AG08395 (cell line): ENCODE measurements at places on chromosomes 1 and 21.

GRCh38 chr21:44893278-44893556, 19.7 kb upstream of the PTTG1IP start:
- DNase-seq: no peak

DNA sequence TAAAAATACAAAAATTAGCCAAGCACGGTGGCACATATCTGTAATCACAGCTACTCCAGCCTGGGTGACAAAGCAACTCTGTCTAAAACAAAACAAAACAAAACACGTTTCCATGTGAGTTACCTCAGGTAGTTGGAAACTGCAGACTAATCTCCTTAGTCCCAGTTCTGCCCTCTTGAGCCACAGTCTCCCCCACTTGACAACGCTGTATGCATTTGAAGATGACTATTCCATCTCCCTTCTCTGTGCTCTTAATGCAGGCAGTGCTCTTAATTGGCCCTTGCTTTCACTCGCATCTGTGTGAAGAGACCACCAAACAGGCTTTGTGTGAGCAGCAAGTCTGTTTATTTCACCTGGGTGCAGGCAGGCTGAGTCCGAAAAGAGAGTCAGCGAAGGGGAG, 19.6 kb upstream of the DHCR24 start:
- no peak for DNase-seq

GRCh38 chr1:153355445-153356071, 2.1 kb upstream of the S100A9 start:
- peak; percentile 54 for DNase-seq

GRCh38 chr1:180633057-180634056, 1.5 kb downstream of the XPR1 start:
- DNase-seq: peak; percentile 20

GRCh38 chr1:36134505-36135329, 9.7 kb upstream of the COL8A2 start:
- peak; percentile 67 for DNase-seq

DNA sequence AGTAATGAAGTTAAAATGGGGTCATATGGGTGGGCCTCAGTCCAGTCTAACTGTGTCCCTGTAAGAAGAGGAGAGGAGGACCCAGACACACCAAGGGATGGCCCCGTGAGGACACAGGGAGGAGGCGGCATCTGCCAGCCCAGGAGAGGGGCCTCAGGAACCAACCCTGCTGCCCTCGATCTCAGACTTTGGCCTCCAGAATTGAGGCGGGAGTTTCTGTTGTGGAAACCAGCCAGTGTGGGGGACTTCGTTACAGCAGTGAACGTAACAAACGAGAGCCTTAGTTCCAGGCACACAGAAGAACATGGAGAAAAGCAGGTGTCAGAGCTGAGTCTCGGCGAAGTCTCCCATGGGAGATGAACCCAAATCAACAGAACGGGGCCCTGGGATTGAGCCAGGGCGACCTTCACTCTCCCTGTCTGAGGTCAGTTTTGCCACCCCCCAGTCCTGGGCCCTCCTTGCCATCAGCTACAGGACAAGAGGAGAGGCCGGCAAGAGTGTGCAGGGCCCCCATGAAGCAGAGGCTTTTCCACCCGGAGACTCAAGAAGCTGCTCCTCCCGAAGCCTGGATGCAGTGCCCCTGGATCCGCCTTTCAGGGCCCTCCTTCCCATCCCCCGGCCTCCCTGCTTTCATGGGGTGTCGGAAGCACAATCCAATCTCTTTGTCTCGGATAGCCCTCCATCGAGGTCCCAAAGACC, 36.6 kb downstream of the TFF3 start:
- DNase-seq: no peak

DNA sequence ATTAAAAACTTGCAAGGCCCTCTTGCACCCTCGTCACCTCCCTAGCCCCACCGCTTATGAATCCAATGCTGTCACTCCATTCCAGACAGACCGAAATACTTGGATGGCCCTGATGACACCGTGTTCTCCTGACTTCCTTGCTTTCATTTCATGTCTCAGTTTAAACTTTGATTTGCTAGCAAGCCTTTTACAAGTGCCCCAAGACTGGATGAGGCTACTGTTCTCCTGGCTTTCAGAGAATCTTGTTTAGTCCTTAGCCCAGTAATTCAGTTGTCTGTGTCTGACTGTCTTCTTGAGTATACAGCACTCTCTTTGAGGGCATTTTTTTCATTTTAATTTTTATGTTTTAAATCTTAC, 824 bp upstream of the IFI44L start:
- peak; percentile 8 for DNase-seq

GRCh38 chr21:37357691-37358090, 8.9 kb upstream of the DYRK1A start:
- DNase-seq: no peak

DNA sequence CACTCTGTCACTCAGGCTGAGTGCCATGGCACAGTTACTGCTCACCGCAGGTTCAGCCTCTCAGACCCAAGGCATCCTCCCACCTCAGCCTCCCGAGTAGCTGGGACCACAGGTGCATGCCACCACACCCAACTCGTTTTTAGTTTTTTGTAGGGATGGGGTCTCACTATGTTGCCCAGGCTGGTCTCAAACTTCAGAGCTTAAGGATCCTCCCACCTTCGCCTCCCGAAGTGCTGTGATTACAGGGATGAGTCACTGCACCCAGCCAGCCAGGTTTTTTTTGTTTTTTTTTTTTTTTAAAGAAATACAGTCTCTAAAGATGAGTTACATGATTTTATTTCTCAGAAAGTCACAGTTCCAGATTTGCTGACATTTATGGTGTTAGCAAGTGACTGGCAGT, 29.0 kb downstream of the BACE2 start:
- DNase-seq: no peak

GRCh38 chr1:66542811-66543767, 9.1 kb downstream of the SGIP1 start:
- peak; percentile 17 for DNase-seq

GRCh38 chr21:35048183-35048601, 910 bp downstream of the RUNX1 start:
- peak; percentile 25 for DNase-seq

DNA sequence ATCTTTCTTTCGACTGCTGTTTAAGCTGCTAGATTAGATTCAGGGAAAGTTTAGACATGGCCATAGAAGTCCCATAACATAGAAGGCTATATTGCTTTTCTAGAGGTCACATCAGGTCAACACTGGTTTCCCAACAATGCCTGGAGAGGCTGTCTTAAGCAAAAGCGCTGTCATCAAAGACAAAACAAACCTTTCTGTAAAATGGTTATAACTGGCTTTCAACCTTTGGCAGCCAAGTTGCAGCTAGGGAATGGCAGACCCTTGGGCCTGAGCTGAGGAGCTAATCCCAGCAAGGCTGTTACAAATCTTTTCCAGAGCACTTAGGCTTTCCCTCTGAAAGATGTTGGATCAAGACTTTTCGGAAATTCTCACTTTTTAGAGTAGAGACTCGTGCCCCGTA, 11.2 kb upstream of the ABCA4 start:
- DNase-seq: no peak

- DNase-seq: no peak
Observed at GRCh38 chr21:45283035-45283610, 4.6 kb downstream of the POFUT2 start.

DNA sequence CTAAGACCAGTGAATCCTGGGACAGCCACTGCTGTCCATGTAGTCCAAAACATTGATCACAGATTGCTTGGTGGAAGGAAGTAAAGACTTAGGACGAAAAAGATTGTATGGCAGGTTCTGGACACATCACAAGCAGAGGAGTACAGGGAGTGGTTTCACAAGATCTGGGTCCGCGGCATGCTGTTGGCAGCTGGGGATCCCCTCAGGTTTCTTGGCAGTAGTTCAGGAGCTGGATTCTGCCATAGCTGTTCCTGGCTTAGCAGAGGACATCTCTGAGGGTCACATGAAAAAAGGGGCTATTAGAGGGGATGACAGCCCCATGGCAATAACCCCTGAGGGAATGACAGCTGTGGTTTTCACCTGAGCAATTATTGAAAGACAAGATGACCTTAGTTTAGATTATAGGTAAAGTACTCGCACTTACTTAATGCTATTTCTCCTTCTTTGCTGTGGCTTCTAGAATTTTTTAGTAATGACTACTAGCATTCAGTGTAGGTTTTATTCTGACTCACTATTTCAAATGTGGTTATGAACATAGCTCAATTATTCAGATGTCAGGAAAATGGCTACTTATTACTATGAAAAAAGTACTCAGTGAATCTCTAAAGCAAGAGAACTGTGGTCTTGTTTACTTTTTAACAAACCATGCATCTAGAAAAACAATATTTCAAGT, 8.2 kb downstream of the KRTAP27-1 start:
- no peak for DNase-seq

GRCh38 chr21:20329636-20330035, 668.6 kb upstream of the NCAM2 start:
- no peak for DNase-seq

- DNase-seq: peak; percentile 83
Observed at GRCh38 chr1:203558064-203558760, 64.3 kb downstream of the OPTC start.

- DNase-seq: no peak
Observed at GRCh38 chr1:31792116-31792515, 23.7 kb downstream of the SPOCD1 start.

GRCh38 chr1:174913225-174913903, 86.4 kb upstream of the CACYBP start:
- DNase-seq: no peak

DNA sequence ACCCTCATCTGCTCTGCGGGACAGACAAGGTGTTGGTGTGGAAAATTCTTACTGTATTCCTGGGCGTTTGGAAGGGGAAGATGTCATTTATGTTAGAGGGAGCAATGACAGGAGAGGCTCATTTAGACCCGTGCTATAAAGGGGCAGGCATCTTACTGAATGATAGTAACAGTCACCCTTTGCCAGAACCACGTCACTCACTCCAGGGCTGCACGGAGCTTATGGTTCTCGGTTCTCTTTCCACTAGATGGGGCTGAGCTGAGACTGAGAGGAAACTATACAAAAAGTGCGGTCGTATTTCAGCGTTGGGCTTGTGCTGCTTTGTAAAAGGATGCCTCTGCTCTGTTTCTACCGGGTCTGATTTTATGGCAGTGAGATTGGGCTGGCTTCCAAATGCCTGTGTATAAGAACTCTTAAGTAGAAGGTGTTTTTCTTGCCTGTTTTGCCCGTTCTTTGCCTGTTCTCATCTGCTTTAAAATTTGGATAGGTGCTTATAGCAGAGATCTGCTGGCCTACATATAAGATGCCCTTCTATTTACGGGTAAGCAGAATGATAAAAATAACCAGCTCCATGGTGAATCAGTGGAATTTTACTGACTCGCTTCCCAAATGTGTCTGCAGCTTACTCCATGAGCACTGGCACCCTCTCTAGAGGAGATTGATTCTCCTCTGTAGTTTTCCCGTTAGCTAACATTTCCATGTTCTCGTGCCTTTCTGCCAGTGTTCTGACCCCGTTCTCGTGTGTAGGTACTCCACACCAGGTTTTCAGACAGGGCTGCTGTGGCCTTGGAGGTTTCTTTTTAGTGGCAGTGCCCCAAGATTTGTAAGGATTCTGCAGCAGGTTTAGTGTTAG, 55.9 kb downstream of the MRPS6 start:
- peak; percentile 78 for DNase-seq

DNA sequence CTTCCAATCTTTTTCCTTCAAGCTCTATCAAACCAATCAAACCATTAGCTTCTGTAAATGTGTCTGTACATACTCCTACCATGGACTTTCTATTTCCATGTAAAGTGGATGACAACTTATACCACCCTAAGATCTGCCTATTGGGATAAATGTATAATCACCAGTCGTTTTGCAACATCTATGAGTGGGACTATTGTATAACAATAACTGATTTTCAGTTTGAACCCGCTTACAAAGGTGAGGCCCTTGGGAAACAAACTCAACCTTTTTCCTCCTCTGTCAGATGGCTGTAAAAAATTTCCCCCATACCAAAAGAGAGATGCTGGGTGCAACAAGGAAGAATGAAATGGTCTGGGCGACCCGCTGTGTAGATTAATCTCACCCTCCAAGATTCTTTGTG, 399.1 kb upstream of the ADAMTS5 start:
- DNase-seq: no peak

DNA sequence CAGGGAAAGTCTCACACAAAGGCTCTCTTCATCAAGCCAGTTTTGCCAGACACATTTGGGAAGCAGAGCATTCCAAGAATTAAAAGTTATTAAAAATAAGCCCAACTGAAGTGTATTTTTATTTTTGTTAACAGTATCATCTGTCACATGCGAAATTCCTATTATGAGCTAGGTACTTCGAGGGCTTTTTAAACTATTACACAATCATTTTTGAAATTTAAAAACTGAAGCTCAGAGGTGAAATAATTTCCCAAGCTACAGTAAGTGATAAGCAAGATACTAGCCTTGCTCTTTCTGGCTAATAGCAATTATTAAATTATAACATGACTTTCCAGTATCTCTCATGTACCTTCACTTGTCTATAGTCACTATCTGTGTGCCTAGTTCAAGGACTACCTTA, 12.0 kb upstream of the NRAS start:
- no peak for DNase-seq

DNA sequence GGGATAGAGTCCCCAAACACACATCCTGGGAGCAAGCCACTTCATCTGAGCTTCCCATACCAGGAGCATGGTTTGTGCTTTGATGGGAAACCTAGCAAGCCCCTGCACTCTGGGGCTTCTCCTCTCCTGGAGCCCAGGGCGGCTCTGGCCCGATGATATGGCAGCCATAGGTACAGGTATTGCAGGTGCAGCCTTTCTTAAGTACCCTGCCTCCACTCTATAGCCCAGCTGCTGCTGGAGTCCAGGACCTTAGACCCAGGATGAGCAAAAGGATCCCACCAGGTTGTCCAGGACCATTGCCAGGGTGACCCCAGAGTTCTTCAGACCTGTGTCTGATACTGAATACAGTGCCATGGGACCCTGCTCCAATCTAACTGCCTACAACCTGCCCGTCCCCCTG, 4.2 kb downstream of the C1orf226 start:
- DNase-seq: no peak
